ENCODE measurements at places on chromosomes 5 and 9.
A peak's percentile ranks its signal among the peaks of the same experiment; 100 is the strongest.

- no peak for DNase-seq
Observed at GRCh38 chr5:53191548-53192165, 82.1 kb upstream of the MOCS2 start.

DNA sequence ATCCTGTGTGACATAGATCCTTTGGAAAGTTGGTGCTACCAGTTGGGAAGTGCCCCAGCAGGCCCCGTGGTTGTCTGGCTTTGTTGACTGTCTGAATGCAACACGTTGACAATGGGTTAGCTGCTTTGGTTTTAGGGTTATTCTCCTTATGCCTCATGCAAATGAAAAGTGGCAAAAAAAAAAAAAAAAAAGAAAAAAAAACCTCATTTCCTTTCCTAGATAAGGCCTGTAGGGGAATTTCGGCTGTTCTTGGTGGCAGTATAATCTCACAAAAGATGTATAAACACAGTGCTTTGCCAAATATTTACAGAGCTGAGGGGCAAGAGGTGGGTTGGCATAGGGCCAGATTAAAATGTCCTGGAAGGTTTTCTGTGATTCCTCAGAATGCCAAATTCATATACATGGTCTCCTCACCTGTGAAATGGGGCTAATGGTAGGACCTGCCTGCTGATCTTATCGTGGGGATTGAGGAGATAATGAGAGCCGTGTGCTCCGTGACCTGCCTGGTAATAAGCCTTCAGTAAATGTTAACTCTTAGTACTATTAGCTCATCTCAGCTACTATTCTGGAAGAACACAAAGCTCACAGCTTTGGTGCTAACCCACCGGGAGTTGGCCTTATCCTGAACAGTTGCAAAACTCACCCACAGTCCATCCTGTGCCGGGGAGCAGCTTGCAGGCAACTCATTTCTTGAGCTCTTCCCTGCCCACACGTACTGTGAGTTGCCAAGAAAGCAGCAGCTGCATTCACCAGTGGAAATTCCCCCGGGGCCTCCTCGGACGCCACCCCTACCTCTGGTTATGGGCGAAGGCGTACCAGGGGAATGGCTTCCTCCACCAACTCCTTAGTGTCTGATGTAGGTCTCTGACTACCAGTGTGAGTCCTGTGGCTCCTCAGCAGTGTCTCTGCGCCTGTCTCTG, 220.3 kb downstream of the NR3C1 start:
- DNase-seq = peak; percentile 78

GRCh38 chr5:157484768-157485167, 24.8 kb downstream of the NIPAL4 start:
- no peak for DNase-seq

DNA sequence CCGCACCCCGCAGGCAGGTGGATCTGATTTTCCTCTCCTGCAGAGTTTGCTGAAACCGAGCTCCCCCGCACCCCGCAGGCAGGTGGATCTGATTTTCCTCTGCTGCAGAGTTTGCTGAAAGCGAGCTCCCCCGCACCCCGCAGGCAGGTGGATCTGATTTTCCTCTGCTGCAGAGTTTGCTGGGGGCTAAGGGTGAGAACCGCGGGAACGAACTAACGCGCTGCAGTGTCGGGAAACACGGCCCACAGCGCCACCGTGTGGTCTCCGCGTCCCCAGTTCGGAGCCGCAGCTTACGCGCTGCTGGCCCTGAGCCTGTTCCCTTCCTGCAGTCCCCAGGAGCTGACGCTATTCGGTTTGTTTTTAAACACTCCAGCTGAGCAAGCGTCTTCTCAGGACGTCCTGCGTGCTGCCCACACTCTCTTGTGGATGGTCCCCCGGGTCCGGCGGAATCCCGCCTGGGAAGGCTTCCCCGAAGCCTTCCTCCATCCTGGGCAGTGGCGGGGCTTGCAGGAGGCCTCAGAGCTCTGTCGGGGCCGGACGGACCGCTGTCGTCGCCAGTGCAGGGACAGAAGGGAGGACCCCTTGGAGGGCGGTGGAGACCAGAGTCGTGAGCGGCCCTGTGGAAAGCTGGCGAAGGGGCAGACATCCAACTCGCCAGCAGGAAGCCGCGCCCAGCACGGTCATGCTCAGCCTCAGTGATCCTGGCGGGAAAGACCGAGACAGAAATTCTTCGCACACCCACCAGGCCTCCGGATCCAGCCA, 121.2 kb upstream of the LPCAT1 start:
- peak; percentile 84 for DNase-seq

DNA sequence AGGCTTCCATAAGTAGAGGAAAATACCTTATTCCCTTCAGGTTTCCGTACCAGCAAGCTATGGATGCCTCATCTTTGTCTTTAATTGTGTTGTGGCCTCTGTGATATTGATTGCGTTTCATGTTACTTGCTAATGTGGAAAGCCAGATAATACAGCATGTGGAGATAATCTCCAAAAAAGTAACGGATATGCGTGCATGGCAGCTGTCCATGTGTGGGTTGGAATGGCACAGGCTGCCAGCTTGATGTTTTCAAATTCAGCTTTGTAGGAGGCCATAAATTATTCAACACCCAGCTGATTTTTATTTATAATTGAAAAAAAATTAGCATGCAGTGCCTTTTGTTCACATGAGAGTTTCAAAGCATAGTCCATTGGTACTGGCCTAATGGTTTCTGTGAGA, 144.9 kb downstream of the GIN1 start:
- DNase-seq = no peak

Measured in activated CD4-positive, alpha-beta T cell treated with anti-CD3 and anti-CD28 coated beads, Interleukin-2, Interleukin-6, amounts not matched to agents 100 ng/mL and 50 ng/mL, durations not matched to agents 16 hours and 8 hours (primary cell).